ENCODE measurements at places on chromosomes 5 and 9. TPM values are rescaled to one million over a fixed set of nuclear protein-coding genes. Genes with fewer than 3 reads are reported as not detected.
A peak's percentile ranks its signal among the peaks of the same experiment; 100 is the strongest.

DNA sequence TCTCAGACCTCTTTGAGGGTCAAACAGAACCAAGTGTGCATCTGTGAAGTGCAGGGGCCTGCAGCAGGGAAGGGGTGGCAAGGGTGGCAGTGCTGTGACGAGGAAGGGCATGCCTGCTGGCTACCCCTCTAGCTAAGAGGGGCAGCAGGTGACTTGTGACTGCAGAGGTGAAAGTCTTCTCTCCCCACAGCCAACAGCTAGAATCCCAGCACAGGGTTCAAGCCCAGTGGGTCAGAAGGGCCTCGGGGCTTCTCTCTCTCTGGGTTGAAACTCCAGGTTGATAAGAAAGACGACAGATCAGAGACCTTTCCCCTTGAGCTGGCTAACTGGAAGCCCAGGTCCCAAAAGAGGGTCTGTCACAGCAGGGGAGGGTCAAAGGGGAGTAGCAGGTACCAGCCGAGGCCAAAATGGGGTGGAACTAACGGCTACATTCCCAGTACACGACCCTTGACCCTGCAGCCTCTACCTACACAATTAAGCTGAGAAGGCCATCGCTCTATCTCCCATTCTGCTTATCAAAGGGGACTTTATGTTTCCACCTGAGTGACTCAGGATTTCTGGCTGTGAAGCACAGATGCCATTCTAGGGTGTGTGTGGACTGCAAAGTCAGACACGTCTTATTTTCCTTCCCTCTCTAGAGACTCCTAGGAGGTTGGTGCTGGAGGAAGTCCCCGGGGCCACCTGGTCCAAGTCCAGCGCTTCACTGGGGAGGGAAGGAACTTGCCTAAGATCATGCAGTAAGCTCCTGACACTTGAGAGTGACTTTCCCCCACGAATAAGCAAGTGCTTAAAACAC is 14.6 kb downstream of the ANKS6 start:
- H3K27me3 ChIP-seq: no peaks in the 10 kb centered on the region
- H3K27ac ChIP-seq: no peak overlapping the region
- H3K4me1 ChIP-seq: no peaks in the 10 kb centered on the region
- peak; percentile 49 for DNase-seq
- H3K36me3 ChIP-seq: peaks cover 18% of the 10 kb centered on the region
- H3K4me3 ChIP-seq: no peak overlapping the region

DNA sequence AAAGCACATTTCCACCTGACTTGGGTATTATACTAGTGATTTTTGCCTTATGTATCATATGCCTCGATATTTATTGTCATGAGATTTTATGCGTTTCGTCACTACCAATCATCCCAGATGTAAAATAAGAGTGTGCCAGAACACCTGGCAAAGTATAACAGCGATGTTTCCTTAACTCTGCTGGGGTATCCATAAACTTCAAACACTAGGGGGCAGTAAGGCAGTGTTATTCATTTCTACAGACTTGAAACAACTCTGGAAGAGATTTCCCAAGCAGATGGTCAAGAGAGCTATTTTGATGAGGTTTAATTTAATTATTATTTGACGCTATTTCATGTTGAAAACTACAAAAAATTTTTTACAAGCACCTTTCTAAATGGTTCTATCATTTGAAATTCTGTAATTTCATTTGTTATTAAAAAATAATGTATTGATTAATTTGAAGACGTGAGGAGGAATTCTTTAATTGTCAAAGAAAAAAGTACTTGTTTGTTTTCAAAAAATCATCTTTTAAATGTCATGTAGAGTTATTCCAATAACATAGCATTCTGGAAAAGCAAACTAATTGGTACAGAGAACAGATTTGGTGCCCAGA is 388.5 kb upstream of the CTNND2 start:
- H3K4me3 ChIP-seq: no peak overlapping the region
- H3K4me1 ChIP-seq: no peaks in the 10 kb centered on the region
- H3K27me3 ChIP-seq: no peaks in the 10 kb centered on the region
- no peaks in the 10 kb centered on the region for H3K36me3 ChIP-seq
- DNase-seq: no peak

DNA sequence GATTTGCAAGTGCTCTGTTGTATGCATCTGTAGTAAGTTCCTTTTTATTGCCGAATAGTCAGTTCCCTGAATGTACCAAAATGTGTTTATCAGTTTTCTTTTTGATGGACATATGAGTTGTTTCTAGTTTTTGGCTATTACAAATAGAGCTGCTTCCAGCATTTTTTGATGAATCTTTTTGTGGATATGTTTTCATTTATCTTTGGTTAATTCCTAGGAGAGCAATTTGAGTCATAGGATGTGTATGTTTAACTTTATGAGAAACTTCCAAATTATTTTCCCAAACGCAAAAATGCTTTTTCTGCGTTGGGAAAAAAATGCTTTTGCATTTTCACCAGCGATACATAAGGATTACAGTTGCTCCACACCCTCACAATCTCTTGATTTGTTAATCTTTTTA is 287.7 kb downstream of the FER start:
- DNase-seq: no peak
- H3K4me3 ChIP-seq: no peak overlapping the region
- H3K27me3 ChIP-seq: no peaks in the 10 kb centered on the region
- peaks cover 7% of the 10 kb centered on the region for H3K4me1 ChIP-seq

- no peak overlapping the region for H3K4me3 ChIP-seq
- no peak overlapping the region for H3K27ac ChIP-seq
- no peaks in the 10 kb centered on the region for H3K36me3 ChIP-seq
- no peaks in the 10 kb centered on the region for H3K27me3 ChIP-seq
- no peak for DNase-seq
These were observed 32.1 kb downstream of the TRMO start for GRCh38 chr9:97889941-97890887.

DNA sequence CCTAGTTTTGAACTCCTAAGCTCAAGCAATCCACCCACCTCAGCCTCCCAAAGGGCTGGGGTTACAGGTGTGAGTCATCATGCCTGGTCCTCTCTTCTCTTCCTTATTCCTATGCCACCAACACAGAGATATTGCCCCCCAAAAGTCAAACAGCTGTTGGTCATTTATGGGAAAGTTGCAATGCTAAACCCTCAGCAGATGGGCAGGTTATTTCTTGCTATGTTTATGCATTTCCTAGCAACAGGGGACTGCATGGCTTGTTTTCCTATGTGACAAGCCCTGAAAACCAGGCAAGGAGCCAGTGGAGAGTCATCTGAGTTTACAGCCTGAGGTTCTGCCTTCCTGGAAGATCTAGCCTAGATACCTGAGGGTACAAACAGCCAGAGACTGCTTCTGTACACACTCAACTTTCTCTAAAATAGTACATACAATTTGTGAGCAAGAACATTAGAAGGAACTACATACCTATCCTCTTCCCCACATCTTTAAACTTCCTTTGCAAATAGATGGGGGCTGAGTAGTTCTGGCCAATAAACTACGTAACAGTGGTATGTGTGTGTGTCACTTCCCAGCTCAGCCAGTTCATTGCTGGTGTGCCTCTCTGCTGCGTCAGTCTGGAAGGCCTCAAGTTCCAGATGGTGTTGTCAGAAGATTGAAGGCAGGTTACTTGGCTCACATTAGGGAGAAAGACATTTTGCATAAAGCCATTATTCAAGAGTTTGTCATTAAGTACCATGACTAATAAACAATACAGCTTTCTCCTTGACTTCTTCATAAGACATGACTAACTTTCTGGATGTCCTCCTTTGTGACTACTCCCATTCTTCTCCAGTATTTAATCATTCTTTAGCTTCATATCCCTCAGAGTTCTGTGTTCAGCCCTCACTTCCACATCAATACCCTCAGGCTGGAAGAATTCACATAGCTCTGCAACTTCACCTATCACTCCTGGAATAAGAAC is 65.3 kb downstream of the CSNK1A1 start:
- no peaks in the 10 kb centered on the region for H3K4me1 ChIP-seq
- DNase-seq: peak; percentile 96
- H3K27me3 ChIP-seq: no peaks in the 10 kb centered on the region
- H3K36me3 ChIP-seq: no peaks in the 10 kb centered on the region
- peak overlapping the region; percentile 93 for H3K27ac ChIP-seq
- H3K4me3 ChIP-seq: no peak overlapping the region

DNA sequence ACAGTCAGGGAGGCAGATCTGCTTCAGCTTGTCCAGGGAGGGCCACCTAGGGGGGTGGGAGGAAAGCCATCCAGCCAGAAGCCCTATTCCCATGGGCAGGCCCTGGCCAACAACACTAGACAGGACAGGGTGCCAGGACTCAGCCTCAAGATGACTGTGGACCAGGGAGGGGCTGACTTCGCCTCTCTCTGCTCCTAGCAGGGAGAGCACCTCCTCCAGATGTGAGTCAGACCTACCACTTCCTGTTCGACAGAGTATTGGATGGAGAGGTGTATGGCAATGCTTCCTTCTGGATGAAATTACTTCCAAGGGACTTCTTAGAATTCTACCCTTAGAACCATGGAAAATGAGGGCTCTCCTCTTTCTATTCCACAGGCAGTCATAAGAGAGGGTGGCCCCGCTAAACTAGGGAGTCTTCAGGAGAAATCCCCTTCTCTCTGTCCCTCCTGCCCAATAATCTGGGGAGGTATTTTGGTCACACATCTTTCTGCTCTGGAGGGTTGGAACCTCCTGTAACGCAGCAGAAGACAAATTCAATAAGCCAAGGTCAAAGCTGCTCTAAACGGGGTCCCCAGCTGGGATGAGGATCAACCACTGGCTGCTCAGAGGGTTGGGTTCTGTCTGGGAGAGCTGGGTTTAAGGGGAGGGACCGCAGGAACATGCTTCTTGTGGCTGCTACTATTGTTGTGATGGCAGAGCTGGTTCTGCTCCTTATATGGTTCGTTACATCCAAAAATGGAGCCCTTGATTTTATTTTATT is 23.2 kb upstream of the RCL1 start:
- no peak for DNase-seq
- H3K4me1 ChIP-seq: no peaks in the 10 kb centered on the region
- H3K36me3 ChIP-seq: no peaks in the 10 kb centered on the region
- H3K27ac ChIP-seq: no peak overlapping the region

GRCh38 chr9:135338546-135338945 is 141.0 kb upstream of the PPP1R26 start:
- H3K4me3 ChIP-seq: no peak overlapping the region
- DNase-seq: no peak
- H3K27me3 ChIP-seq: no peaks in the 10 kb centered on the region
- H3K36me3 ChIP-seq: no peaks in the 10 kb centered on the region
- no peak overlapping the region for H3K27ac ChIP-seq

DNA sequence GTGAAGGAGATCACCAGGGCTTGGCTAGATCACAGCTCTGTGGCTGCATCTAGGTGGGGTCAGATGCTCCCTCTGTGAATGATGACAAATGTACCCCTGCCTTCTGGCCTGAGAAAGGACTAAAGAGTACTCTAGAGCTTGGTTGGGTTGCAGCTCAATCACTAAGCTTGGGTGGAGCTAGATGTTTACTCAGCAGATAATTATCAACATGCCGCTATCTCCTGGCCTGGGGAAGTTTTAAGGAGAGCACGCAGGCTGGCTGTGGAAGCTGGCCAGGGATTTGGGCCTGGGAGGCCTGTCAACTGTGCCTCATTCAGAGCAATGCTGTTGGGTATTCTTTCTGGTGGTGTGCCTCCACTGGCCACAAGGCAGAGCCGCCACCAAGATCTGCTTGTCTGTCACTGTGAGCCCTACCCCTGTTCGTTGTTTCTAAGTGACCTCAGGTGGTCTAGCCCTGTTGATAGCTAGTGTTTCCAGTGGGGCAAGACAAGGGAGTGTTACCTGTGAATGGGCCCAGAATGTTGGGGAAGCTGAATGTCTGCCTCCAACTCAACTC is 181.7 kb downstream of the ADGRV1 start:
- H3K27me3 ChIP-seq: no peaks in the 10 kb centered on the region
- DNase-seq: no peak
- no peaks in the 10 kb centered on the region for H3K4me1 ChIP-seq
- no peak overlapping the region for H3K4me3 ChIP-seq
- H3K36me3 ChIP-seq: no peaks in the 10 kb centered on the region

DNA sequence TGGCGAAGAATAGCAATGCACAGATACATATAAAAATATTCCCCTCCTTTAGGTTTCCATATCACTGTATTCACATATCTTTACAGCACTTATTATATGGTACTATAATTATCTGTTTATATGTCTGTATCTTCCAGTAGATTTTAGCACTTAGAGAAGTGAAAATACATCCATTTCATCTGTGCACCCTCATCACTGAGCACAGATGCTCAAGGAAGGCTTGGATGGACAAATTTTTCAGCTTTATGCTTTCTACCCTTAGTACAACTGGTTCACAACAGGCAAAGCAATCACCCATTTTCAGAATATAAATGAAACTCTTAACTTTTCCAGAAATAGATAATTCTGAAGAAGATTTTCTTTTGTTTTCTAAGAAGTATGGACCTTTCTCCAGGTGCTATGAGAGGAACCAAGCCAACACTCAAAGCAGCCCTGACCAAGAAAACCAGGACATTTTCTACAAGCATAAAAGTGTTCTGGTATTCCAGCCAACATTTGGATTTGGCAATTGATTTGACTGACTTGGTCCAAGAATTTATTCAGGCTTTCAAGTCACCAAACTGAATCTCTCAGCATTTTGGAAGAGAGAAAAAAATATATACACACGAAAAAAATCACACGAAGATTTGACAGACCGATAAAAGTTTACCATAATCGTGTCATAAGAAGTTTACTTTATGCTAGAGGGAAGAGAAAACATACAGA is 170.2 kb upstream of the CD180 start:
- H3K27ac ChIP-seq: no peak overlapping the region
- H3K27me3 ChIP-seq: no peaks in the 10 kb centered on the region
- DNase-seq: no peak
- no peaks in the 10 kb centered on the region for H3K36me3 ChIP-seq

DNA sequence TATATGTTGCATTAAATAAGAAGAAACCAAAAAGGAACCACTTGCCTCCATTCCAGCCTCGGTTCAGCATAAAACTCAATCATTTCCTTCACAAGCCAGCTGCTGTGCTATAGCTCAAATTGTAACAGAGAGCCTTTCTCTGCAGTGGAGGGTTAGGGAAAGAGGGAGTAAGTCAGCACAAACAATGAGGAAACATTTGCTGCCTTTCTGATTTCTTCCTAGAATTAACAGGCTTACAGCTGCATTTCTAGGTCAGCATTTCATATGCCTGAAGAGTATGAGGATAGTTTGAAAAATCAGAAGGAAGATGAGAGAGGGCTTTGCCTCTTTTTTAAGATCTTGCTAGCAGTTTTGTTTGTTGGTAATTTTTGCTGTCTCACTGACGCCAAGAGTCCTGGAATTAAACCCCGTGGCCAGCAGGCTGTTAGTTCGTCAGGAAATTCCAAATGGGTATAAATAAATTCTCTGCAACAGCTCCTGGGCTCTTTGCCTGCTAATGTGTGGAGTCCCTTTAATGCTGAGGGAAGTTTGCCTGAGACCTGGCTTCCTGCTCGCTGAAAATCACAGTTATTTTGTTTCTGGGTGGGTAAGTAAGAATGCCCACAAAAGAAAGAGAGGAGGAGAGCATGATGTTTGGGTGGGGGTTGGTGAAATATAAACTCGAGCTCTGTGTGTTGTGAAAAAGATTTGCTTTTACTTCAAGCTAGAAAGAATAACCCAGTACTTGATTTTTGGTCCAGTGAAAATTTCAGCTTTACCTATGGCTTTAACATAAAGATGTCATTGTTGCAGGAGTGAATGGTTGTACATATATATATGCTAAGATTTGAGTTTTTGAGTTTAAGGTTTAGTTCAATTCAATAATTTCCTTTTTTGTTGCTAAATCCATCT is 148.1 kb upstream of the DMRT1 start:
- peaks cover 76% of the 10 kb centered on the region for H3K4me1 ChIP-seq
- H3K4me3 ChIP-seq: peak overlapping the region; percentile 42
- peak overlapping the region; percentile 90 for H3K27ac ChIP-seq
- peak; percentile 78 for DNase-seq
- peaks cover under 1% of the 10 kb centered on the region for H3K36me3 ChIP-seq
- H3K27me3 ChIP-seq: no peaks in the 10 kb centered on the region

FOXD4L5 gene
- not detected for total RNA-seq

ZNF189 gene
- total RNA-seq: 20.2 TPM

TMEM174 gene
- not detected for total RNA-seq

KCNV2 gene
- total RNA-seq: not detected

FAM151B gene
- 1.9 TPM for total RNA-seq

MUSK gene
- total RNA-seq: 6.1 TPM

DNM1 gene
- 3.9 TPM for total RNA-seq

EGFLAM gene
- total RNA-seq: 8.8 TPM

Data from right atrium auricular region (tissue), 2 donors.